Caudate nucleus (tissue), 63 donors: ENCODE measurements at places on chromosomes 7 and 10.

GRCh38 chr7:19079066-19079465 is 38.4 kb downstream of the TWIST1 start:
- DNase-seq: no peak

- DNase-seq: no peak
Measured at GRCh38 chr10:131050162-131050766, 261.3 kb downstream of the TCERG1L start.

- DNase-seq: no peak
Measured at GRCh38 chr10:80414142-80414895, 6.0 kb downstream of the PRXL2A start.

DNA sequence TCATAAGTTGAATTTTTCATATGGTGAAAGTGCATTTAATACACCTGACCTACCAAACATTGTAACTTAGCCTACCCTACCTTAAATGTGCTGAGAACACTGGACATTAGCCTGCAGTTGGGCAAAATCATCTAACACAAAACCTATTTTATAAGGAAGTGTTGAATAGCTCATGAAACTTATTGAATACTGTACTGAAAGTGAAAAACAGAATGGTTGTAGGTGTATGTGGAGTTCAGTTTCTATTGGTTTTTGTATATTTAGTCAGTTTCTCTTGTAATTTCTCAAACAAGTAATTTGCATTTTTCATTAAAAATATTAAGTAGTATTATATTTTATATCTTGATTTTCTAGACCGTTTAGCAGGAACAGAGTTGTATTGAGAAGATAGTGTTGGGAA is 15.3 kb downstream of the CCDC7 start:
- no peak for DNase-seq

DNA sequence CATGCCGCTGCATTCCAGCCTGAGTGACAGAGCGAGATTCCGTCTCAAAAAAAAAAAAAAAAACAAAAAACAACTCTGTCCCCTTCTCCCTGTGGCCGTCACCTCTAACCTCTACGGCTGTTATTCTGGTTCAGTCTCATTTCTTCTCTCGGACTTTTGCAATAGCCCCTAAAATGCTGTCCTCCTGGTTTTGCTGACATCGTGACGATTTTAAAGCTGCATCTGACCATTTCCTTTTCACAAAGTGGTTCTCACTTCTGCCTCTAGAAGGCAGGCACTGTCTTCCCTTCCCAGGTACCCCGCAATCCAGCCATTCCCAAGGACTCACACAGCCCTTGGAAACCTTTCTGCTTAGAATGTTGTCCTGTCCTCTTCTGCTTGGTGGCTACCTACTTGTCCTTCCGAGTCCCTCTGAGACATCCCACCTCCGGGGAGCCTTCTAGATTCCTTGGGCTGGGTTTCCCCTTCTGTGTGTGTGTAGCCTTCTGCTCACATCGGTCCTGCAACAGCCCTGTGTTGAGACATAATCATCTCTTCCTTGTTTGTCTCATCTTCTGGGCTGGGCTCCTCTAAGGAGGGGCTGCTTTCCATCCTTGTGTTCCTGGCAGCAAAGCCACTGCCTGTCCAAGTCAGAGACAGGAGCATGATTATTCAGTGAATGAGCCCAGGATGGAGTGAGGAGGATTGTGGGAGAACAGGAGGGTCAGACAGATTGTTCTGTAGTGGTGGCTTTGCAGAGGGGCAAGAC is 83.1 kb downstream of the GRK5 start:
- no peak for DNase-seq

- no peak for DNase-seq
Measured at GRCh38 chr10:112834751-112835181, 115.3 kb upstream of the TCF7L2 start.

DNA sequence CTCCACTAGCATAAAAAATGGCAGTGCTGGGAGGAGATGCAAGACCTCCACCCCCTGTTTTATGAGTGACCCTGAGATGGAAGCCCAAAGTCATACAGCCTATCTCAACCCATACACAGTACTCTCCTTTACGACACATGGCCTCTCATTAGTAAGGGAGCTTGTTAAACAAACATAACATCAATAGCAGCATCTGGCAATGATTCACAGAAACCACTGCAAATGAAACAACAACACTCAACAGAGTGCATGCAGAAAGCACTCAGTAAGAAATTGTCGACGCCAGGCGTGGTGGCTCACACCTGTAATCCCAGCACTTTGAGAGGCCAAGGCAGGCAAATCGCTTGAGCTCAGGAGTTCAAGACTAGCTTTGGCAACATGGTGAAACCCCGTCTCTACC is 27.5 kb upstream of the FIGNL1 start:
- no peak for DNase-seq

DNA sequence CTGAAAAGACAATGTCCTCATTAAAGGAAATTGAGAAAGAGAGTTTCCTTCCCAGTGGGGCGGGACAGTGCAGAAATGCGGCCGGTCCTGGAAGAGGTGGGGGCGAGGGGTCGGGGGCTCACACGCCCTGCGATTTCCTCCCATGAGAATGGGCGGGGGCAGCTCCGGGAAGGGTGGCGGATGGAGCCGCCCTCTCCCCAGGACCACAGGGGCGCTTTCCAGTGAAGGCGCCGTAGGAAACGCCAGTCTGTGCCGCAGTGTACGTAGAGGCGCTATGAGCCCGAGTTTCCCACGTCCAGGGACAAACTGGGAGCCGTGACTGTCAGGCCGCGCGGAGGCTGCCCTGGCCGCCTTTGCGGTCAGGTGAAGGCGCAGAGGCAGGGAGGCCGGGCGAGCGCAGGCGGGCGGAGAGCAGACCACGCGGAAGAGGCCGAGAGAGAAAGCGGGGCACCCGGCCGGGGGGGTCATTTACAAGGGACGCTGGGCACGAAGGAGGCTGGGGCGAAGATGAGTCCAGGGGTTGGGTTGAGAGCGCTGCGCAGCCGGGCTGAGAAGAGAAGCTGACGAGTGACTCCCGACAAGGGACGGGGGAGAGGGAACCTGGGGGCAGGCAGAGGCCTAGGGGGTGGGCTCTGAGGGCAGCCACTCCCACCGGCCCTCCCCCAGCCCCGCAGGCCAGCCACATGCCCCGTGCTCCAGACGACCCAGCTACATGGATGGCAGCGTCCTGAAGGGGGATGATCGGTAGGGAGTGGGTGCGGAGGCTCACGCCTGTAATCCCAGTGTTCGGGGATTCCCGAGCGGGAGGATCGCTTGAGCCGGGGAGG is 45.0 kb downstream of the ALOX5 start:
- DNase-seq: peak; percentile 64

DNA sequence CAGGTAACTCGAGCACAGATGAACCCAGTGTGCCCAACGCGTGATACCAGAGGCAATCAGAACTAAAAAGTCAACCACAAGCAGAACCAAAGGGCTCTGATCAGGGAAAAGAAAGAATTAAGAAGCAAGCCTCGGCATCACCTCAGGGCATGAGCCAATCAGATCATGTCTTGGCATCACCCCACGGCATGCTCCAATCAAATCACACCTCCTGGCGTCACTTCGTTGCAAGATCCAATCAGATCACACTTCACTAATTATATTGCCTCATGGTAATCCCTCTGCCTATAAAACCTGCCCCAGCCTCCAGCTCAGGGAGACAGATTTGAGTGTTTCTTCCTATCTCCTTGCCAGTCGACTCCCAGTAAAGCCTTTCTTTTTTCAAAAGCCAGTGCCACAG is 46.8 kb downstream of the TYW1B start:
- no peak for DNase-seq

DNA sequence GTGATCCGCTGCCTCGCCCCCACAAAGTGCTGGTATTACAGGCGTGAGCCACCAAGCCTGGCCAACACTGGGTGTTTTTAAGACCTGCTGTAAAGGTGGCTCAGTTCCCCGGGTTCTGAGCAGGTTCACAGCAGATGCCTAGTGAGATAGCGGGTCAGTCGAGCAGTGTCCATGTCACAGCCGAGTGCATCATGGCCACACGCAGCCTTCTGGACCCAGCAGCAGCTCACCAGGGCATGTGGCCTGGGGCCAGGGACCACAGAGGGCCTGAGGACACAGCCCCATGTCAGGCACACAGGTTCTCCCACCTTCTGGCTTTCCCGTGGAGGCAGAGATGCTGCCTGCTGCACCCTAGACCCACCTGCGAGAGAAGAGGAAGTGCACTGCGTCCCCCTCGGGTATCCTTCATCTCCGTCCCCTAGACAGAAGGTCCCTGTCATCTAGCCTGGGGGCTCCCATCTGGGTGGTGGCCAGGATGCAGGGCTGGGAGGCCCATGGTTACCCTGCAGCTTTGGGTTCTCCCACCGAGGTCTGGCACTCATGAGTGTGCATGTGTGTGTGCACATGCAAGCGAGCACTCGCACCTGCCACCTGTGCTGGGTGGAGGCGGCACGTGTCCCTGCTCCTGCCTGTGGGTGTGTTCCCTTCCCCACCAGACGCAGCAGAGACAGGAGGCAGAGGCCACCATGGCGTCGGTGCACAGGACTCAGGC is 98.6 kb downstream of the NKX6-2 start:
- no peak for DNase-seq
